ENCODE measurements at places on chromosomes 2 and 18. TPM values are rescaled to one million over a fixed set of nuclear protein-coding genes. Genes with fewer than 3 reads are reported as not detected.

DNA sequence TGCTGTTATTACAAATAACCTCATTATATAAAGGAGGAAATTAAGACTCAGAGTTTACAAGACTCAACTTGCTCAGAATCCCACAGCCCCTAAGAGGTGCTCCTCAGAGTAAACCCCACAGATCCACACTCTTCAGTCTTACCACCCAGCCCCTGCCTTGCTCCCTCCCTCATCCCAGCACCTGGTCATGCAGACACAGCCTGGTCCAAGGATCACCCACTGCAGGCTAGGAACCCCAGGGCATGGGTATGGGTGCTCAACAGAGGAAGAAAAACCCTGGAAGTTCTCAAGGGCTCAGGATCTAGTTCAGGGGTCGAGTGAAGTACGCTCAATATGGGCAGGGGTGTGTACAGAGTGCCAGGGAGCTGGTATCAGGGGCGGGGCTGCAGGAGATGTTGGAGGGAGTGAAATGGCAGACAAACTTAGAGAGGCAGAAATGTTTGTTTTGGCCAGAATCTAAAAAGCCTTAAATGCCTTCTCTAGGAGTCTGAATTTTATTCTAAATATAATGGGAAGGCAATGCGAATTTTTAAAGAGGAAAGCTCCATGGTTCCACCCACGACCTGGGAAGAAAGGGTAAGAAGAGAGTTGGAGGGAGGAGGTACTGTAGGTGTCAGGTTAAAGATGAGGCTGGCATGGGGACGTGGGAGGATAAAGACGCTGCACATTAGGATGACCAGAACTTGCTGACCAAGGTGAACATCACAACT is 79.1 kb upstream of the MGAT4A start:
- DNase-seq = no peak

GRCh38 chr2:131050896-131051295 is 42.4 kb downstream of the FAM168B start:
- DNase-seq = no peak

- DNase-seq = no peak
These were observed 103.1 kb downstream of the CCDC85A start for GRCh38 chr2:56286936-56287335.

GRCh38 chr2:191824398-191824797 is 22.5 kb downstream of the CAVIN2 start:
- DNase-seq = no peak

DNA sequence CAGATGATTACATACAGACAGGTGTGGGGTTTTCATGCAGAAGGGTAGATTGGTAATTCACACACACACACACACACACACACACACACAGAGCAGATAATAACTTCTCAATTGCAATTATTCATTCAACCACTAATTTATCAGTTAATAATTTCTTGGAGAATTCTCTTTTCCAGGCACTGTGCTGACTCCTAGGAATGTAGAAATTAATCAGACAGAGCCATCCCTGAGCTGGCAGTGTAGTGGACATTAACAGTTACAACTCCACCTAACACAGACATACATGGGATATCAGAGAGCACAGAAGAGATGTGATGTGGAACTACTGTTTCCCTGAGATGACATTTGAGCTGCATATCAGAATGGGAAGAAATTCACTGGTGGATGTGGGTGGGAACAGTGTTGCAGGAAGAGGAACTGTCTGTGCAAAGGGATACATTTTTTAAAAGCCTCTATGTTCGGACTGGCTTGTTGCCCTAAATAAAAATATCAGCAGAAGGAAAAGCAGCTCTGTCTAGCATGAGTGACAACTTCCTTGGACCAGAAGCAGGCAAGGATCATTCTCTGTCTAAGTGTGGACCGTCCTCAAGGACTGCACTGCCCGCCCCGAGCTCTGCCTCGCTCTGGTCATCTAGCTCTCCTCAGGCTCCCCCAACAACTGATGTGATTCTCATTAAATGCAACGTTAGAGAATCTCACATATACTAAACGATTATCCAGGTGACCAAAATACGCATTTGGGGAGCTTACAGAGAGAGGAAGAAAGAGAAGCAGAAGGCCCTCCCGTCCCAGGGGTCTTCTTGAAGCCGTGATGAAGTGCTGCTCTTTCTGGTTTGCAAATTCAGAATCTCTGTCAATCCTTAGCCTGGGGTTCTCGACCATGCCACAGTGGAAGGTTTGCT is 173.4 kb upstream of the TRIB2 start:
- no peak for DNase-seq

GRCh38 chr18:13425357-13426091 is 207.0 kb downstream of the LDLRAD4 start:
- no peak for DNase-seq

- DNase-seq = no peak
These were observed 212.2 kb upstream of the RAB12 start for GRCh38 chr18:8397034-8397433.

DNA sequence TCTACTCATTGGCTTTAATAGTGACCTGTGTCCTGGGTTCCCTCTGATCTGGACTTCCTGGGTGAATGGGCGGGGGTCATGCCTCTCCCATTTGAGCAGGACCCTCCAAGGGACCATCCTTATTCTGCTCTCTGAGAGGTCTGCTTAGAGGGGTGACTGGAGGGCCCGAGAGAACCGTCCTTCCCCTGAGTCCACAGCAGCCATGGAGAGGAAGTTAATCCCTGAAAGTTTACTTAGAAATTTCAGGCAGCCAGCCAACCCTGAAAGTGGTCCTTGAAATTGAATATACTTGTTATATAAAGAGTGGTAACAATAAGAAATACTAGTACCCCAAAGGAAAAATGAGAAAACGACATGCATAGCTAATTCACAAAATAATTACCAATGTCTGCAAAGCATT is 226.1 kb downstream of the DYSF start:
- peak; percentile 45 for DNase-seq

GRCh38 chr2:68565273-68565672 is 78.1 kb upstream of the PROKR1 start:
- no peak for DNase-seq

DNA sequence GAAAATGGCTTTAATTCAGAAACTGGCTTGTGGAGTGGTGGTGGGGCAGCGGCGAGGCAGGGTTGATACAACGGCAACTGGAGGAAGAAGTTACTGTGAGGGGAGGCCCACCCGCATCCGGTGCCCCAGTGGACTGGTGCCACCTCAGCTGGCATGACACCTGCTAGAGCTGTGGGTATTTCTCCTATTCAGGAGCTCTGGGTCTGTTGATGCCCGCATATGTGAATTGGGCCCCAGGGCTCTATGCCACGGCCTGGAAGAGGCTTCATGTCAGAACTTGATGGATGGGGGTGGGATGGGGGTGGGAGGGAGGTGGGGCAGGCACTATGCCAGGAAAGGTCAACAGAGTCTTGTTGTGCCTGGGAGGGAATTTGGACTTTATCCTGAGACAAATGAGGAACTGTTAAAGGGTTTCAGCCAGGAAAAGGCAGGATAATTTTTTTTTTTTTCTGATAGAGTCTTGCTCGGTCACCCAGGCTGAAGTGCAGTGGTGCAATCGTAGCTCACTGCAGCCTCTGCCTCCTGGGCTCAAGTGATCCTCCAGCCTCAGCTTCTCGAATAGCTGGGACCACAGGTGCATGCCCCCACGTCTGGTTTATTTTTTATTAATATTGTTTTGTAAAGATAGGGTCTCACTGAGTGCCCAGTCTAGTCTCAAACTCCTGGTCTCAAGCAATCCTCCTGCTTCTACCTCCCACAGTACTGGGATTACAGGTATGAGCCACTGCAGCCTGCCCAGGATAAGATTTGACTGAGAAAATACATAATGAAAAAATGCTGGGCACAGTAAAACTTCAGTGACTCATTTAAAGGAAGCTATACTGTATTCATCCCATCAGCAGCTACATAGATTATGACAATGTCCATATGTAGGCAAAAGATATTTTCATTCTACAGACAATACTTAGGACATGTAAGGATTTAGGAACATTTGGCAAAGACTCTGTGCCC is 52.6 kb downstream of the SH2D6 start:
- peak; percentile 11 for DNase-seq

The ZC3H8 gene
- 21.0 TPM for total RNA-seq

The SPDYA gene
- 4.2 TPM for total RNA-seq

The GATA6 gene
- total RNA-seq = 2.2 TPM

The PTMA gene
- 543 TPM for total RNA-seq

The NEU2 gene
- not detected for total RNA-seq

The ACMSD gene
- not detected for total RNA-seq

The COL4A4 gene
- total RNA-seq = 4.9 TPM

The TLX2 gene
- not detected for total RNA-seq

The PROC gene
- not detected for total RNA-seq

The IRS1 gene
- 16.1 TPM for total RNA-seq

The LONRF2 gene
- 5.1 TPM for total RNA-seq
